Hindlimb muscle (tissue), 1 donor: ENCODE measurements at places on chromosomes 3 and 15. TPM values are rescaled to one million over a fixed set of nuclear protein-coding genes. Genes with fewer than 3 reads are reported as not detected.

The MINAR1 gene
- polyA plus RNA-seq, result 1.7 TPM

The STRA6 gene
- 0.68 TPM for polyA plus RNA-seq

The OIP5 gene
- 3.4 TPM for polyA plus RNA-seq

The RASL12 gene
- polyA plus RNA-seq, result 14.1 TPM
